ENCODE measurements at places on chromosomes 1 and 21.
A peak's percentile ranks its signal among the peaks of the same experiment; 100 is the strongest.

DNA sequence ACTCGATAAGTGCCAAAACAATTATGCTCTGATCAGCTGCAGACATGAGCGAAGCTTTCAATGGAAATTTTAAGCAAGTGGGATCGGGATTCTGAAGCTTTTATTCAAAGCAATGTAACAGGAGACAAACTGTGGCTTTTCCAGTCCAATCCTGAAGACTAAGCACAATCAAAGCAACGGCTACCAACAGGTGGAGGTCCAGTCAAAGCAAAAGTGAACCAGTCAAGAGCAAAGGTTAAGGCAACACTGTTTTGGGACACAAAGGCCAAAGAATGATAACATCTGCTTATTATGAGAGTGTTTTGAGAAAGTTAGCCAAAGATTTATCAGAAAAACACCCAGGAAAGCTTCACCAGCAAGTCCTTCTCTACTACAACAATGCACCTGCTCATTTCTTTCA lies 170.1 kb downstream of the SEC16B start:
- H3K4me3 ChIP-seq, result no peak overlapping the region

DNA sequence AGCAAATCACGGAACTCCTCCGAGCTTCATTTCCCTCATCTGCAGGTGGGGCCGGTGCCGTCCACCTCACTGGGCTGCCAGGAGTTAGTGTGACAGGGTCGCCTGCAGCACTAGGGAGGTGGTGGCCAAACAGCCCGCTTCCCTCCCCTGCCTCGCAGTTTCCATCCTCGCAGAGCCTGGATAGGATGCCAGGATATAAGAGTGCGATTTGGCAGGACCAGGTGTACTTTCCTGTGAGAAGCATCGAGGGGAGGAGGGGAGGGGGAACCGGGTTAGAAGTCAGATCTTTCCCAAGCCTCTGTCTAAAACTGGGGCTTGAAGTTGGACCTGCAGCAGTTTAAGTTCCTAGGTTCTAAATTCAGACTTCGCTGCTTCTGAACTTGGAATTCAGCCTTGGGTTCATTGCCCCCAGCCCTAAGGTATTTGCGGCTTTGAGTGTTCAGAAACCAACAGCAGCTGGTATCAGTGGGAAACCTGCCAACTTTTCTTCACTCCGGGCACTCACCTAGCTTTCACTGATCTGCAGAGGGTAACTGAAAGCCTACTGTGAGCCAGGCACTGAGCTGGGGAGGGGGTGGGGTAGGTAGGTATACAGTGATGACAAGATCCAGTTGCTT lies 1.7 kb upstream of the JUN start:
- no peaks in the 10 kb centered on the region for H3K36me3 ChIP-seq
- peak overlapping the region; percentile 58 for H3K4me3 ChIP-seq
- peaks cover 17% of the 10 kb centered on the region for H3K4me1 ChIP-seq
- DNase-seq, result peak; percentile 82
- no peaks in the 10 kb centered on the region for H3K27me3 ChIP-seq

- no peak overlapping the region for H3K27ac ChIP-seq
- H3K27me3 ChIP-seq, result peaks cover 8% of the 10 kb centered on the region
- peaks cover 6% of the 10 kb centered on the region for H3K4me1 ChIP-seq
- no peak overlapping the region for H3K4me3 ChIP-seq
- no peak for DNase-seq
Observed at GRCh38 chr1:32902535-32902920, 1.3 kb upstream of the TMEM54 start.

DNA sequence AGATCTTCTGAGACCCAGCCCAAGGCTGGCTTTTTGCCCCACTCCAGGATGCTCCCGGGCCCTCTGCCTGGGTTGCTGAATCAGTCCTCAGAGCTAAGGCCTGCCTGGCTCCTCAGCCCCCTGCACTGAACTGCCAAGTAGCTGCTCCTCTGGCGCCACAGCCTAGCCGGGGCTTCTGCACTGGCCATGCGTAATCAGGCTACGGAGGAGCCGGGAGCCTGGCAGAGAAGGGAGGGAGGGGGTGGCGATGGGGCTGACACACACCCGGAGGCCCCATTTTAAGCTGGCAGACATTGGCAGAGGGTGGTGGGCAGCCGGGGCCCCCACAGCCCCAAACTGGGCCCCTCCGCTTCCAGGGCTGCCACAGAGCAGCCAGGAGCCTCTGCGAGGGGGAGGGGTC lies 38.7 kb downstream of the ALPL start:
- DNase-seq, result no peak
- no peaks in the 10 kb centered on the region for H3K36me3 ChIP-seq
- H3K4me3 ChIP-seq, result no peak overlapping the region

DNA sequence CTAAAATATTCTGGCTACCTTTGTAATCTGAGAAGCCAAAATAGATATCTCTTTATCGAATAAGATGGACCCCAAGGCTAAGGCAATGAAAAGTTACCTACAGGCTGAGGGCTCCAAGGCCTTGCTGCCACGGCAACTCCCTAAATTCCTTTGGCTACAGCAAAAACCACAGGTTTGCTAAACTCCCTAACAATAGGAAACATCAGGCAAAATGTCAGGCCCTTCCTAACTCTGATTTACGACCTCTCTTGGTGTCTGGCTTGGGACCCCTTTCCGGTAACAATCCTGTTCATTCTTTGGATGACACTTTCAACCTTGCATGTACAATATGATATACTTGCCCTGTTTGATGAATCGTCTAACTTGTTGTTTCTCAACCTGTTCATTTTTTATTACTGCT lies 11.3 kb upstream of the OR2T8 start:
- no peaks in the 10 kb centered on the region for H3K27me3 ChIP-seq
- no peak overlapping the region for H3K4me3 ChIP-seq
- H3K27ac ChIP-seq, result no peak overlapping the region

GRCh38 chr21:26753822-26754221 lies 91.4 kb downstream of the ADAMTS1 start:
- H3K36me3 ChIP-seq, result no peaks in the 10 kb centered on the region
- H3K4me3 ChIP-seq, result no peak overlapping the region
- no peak for DNase-seq
- no peak overlapping the region for H3K27ac ChIP-seq

DNA sequence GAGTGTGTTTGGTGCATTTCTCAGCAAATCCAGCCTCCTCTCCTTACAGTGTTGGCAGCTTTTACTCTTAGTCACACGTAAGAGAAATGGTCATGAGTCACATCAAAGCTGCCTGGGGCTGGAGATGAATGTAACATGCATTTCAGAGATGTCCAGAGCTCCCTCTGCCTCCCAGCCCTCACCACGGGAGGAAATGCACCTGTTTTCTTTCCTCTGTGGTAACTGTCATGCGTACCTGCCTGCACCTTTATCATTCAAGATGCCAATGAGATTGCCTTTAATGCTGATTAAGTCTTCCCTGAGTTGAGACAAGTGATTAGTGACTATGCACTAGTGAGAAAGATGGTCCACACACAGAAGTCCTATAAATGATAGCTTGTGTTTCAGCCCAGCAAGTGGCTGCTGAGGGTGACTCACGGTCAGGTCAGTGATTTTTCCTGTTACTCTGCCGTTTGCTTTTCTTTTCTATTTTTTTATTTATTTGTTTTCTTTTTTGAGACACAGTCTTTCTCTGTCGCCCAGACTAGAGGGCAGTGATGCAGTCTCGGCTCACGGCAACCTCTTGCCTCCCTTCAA lies 277.3 kb upstream of the FMN2 start:
- no peak overlapping the region for H3K27ac ChIP-seq
- no peak for DNase-seq
- no peak overlapping the region for H3K4me3 ChIP-seq

DNA sequence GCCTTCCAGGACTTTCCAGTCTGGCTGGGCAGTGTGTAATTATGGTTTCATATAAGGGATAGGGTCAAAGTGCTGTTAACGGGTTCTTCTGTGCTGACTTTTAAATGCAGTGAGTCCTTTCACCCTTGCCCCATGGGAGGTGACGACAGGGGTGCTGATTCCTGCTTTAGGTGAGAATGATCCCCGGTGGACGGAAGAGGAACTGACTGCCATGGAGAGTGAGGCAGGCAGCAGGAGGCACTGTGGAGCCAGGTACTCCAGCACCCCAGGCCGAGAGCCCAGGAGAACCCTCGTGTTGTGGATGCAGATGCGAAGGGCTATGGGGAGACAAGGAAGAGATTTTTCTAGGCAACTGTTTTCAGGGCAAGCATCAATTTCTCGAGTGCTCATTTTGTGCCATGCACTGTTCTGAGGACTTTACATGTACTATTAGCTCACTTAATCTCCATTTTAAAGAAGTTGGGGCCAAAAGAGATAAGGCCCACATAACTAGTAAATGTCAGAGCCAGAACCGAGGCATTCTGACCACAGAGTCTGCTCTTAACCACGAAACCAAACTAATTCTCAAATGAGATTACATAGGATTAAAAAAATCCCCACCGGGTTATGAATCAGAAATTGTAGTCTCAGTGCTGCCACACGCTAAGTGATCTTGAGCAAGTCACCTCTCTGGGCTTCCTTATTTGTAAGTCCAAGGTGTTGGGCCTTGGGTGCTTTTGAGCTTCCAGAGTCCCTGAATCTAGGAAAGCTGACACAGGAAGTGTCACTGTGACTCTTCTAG lies 28.2 kb downstream of the STPG1 start:
- no peaks in the 10 kb centered on the region for H3K27me3 ChIP-seq
- no peak overlapping the region for H3K27ac ChIP-seq
- no peaks in the 10 kb centered on the region for H3K36me3 ChIP-seq
- DNase-seq, result no peak
- H3K4me1 ChIP-seq, result no peaks in the 10 kb centered on the region

GRCh38 chr1:70101231-70101630 lies 104.1 kb downstream of the LRRC40 start:
- no peaks in the 10 kb centered on the region for H3K36me3 ChIP-seq
- H3K27me3 ChIP-seq, result no peaks in the 10 kb centered on the region
- no peak overlapping the region for H3K27ac ChIP-seq
- H3K4me3 ChIP-seq, result no peak overlapping the region
- DNase-seq, result no peak
- H3K4me1 ChIP-seq, result no peaks in the 10 kb centered on the region

DNA sequence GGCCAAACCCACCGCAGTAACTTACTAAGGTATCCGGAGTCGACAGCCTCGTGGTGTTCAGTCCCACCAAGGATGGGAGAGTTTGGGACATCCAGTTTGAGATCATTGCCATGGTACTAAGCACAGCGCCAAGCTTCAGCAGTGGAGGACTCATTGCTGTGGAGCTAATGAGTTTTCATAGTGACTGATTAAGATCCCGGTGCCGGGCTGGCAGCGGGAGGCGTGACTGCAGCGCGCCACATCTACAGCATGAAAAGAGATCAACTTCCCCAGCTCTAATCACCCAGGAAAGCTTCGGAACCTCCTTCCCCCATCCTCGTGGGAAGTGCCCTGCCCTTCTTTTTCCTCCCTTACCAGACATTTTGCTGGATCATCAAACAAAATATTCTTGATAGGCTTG lies 149.9 kb downstream of the OLFM3 start:
- no peak overlapping the region for H3K4me3 ChIP-seq
- DNase-seq, result no peak
- no peak overlapping the region for H3K27ac ChIP-seq

GRCh38 chr1:185759061-185759460 lies 24.9 kb downstream of the HMCN1 start:
- no peaks in the 10 kb centered on the region for H3K36me3 ChIP-seq
- no peak for DNase-seq
- no peaks in the 10 kb centered on the region for H3K4me1 ChIP-seq
- H3K4me3 ChIP-seq, result no peak overlapping the region
- no peak overlapping the region for H3K27ac ChIP-seq
